PC-9 (cell line): ENCODE measurements at places on chromosomes 3 and 15. TPM values are rescaled to one million over a fixed set of nuclear protein-coding genes. Genes with fewer than 3 reads are reported as not detected.

- no peaks in the 10 kb centered on the region for H3K4me1 ChIP-seq
- no peaks in the 10 kb centered on the region for H3K36me3 ChIP-seq
- no peak for DNase-seq
- H3K4me3 ChIP-seq, result no peak overlapping the region
Measured at GRCh38 chr3:126021224-126021623, 52.2 kb downstream of the ROPN1B start.

GRCh38 chr15:27730868-27731267 is 368.2 kb downstream of the OCA2 start:
- no peaks in the 10 kb centered on the region for H3K4me1 ChIP-seq
- H3K4me3 ChIP-seq, result no peak overlapping the region
- no peak for DNase-seq
- H3K27me3 ChIP-seq, result no peaks in the 10 kb centered on the region; the same call in 1 of the 2 replicates
- no peaks in the 10 kb centered on the region for H3K36me3 ChIP-seq
- H3K27ac ChIP-seq, result no peak overlapping the region

Gene GOLGA8J
- not detected in 2 replicates for total RNA-seq

- H3K27me3 ChIP-seq, result no peaks in the 10 kb centered on the region
- peak overlapping the region; percentile 87 for H3K27ac ChIP-seq
- peak overlapping the region; percentile 86 for H3K4me3 ChIP-seq
- peaks cover 7% of the 10 kb centered on the region for H3K4me1 ChIP-seq
- no peaks in the 10 kb centered on the region for H3K36me3 ChIP-seq
Measured at GRCh38 chr3:47283193-47283537, 421 bp downstream of the KLHL18 start.

GRCh38 chr3:66606868-66607267 is 106.0 kb upstream of the LRIG1 start:
- no peaks in the 10 kb centered on the region for H3K36me3 ChIP-seq
- H3K4me3 ChIP-seq, result no peak overlapping the region
- no peak for DNase-seq
- H3K27me3 ChIP-seq, result no peaks in the 10 kb centered on the region
- H3K27ac ChIP-seq, result no peak overlapping the region

DNA sequence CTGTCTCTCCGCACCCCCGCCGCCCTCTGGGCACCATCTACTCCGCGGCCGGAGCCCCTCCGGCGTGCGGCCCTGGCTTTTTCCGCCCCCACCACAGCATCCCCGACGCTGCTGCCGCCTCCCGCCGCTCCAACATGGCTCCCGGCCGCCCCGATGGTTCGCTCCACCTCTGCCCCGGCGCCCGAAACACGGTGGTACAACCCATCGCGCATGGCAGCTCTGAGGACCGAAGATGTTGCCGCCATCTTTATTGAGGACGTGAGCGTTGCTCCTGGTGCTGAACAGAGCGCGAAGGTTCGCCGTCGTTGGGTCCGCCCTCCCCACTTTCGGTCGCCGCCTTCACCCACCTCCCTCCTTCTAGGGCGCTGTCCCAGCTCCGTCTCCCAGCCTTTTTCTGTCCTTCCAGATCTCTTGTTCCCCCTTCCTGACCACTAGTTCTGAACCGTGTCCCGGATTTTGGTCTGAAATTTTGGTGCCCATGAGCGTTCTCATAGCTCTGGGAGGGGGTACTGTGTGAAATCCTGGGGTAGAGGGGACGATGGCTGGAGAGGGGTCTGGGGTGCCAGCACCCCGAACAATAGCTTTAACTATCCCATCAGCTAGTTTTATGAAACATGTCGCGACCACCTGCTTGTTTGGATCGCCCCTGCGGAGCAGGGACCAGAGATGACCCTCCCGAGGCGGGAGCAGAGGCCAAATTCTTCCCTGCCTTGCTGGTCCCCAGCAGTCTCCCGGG is at the start of gene CELSR3:
Gene CELSR3, minus strand, starts transcription at position 134 of the 736 bp plus-strand sequence. CDS start 252 bp downstream, outside the sequence.
- 0 out of 2 replicates have a peak, but pooled peaks cover 4% of the 10 kb centered on the region for H3K4me1 ChIP-seq
- H3K4me3 ChIP-seq, result peak within 1 kb of the TSS; percentile 76
- H3K36me3 ChIP-seq, result no peaks in the 10 kb centered on the region
- no peaks in the 10 kb centered on the region for H3K27me3 ChIP-seq
- DNase-seq, result peak; percentile 79

DNA sequence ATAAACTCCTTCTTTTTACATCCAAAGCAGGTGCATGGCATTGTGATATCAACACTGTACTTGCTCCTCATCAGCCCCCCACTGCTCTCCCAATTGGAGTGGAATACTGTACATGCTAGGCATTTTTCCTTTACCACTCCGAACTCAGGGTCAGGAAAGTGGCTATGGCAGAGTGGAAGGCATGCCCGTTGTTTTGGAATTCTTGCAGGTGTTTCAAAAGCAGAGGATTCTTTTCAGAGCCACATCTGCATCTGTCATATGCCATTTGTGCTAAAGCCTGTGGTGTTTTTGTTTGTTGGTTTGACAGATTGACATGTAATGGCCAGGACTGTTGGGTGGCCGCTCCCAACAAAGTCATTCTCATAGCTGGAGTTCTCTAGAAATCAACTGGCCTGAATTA is 41.7 kb downstream of the SOX2 start:
- no peak overlapping the region for H3K4me3 ChIP-seq
- H3K4me1 ChIP-seq, result peaks cover 35% of the 10 kb centered on the region
- no peaks in the 10 kb centered on the region for H3K36me3 ChIP-seq
- DNase-seq, result no peak
- H3K27ac ChIP-seq, result no peak overlapping the region
